ENCODE measurements at places on chromosomes 5 and 9.

DNA sequence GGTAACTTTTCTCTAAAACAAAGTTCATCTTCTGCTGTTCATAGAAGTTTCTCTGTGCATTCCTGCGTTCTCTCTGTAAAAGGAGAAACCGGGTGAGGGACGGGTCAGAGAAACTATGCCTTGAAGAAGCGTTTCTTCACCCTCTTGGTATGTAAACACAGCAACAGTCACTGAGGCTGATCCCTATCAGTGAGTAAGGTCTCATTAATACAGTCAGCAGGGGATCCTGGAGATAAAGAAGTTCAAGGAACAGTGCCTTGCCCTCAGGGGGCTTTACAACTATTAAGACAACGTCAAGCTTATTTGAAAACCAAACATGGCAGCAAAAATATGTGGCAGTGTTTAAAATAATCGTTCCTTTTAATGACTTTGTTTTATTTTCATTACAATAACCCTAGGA lies 202.9 kb upstream of the IL12B start:
- H3K36me3 ChIP-seq, result no peaks in the 10 kb centered on the region
- no peaks in the 10 kb centered on the region for H3K27me3 ChIP-seq
- H3K4me1 ChIP-seq, result no peaks in the 10 kb centered on the region

- peaks cover 10% of the 10 kb centered on the region for H3K36me3 ChIP-seq
- DNase-seq, result no peak
- peaks cover 63% of the 10 kb centered on the region for H3K4me1 ChIP-seq
- no peak overlapping the region for H3K27ac ChIP-seq
- H3K27me3 ChIP-seq, result peaks cover 4% of the 10 kb centered on the region
Observed at GRCh38 chr9:84679571-84679970, 10.0 kb downstream of the NTRK2 start.

DNA sequence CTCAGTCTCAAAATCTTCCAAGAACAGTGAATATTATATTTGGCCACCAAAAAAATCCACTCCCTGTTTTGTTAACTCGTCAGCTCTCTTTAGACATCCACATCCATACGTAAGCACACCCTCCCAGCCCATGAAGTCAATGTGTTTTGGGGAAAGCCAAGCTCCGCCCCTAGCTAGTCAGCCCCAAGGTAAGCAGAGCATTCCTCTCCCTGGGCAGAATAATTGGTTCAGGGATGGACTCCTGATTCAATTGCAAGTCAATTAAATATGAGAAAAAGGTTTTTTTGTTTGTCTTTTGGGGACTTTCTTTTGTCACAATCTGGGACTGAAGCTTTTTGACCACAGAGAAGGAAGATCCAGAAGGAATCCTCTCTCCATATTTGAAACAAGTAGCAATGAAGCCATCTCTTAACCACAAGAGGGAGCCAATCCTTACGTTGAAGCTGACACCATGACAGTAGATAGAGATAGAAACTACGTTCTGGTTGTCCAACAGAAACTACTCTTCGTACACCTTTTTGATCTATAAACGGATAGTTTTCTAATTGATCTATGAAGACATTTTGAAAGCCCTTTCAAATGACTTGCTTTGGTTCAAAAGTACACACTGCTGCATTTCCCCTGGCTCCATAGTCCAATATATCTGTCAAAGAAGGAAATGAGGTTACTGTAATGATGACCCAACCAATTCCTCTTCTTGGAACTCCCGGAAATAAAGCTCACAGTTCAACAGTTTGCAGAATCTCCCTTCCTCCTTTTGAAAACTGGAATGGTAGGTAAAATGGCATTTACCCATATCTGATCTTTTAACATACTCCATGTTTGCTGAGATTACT lies 166.4 kb downstream of the TLE1 start:
- H3K36me3 ChIP-seq, result no peaks in the 10 kb centered on the region
- peaks cover 30% of the 10 kb centered on the region for H3K4me1 ChIP-seq
- no peak overlapping the region for H3K27ac ChIP-seq
- peaks cover 7% of the 10 kb centered on the region for H3K27me3 ChIP-seq

GRCh38 chr5:170523142-170523551 lies 19.3 kb downstream of the KCNIP1 start:
- no peak for DNase-seq
- peaks cover 20% of the 10 kb centered on the region for H3K4me1 ChIP-seq
- no peak overlapping the region for H3K27ac ChIP-seq
- H3K4me3 ChIP-seq, result no peak overlapping the region
- no peaks in the 10 kb centered on the region for H3K36me3 ChIP-seq

DNA sequence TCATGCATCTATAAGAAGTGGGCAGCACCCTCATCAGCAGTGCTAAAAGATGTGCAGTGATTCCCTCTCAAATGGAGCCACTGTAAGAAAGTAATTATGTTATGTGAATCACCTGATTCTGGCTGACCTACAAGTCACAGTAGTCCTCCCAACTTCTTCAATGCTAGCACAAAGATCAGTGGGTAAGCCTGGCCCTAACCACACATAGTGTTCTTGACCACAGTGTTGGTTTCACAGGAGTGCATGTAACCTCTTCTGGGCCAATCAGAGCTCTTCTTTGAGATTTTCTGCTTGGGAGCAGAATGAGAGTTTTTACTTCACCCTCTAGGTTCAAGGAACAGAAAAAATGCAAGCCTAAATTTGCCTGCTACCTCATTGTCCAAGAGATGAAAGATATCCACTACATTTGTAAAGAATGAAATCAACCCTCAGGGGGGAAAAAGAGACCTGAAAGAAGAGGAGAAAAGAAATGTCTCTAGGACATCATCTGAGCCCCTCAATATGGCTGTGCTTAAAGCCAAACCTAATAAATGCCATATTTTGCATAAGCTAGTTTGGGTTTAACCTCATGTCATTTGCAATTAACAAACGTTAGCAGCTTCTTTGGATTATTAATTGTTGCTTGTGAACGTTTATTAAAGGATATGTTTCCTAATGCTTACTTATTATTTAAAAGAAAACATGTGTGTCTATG lies 65.3 kb upstream of the ADRB2 start:
- no peaks in the 10 kb centered on the region for H3K36me3 ChIP-seq
- H3K4me1 ChIP-seq, result no peaks in the 10 kb centered on the region
- no peak overlapping the region for H3K27ac ChIP-seq
- peaks cover 10% of the 10 kb centered on the region for H3K27me3 ChIP-seq
- DNase-seq, result no peak

GRCh38 chr9:91720751-91721705 lies 229.0 kb downstream of the ROR2 start:
- H3K4me3 ChIP-seq, result no peak overlapping the region
- peaks cover 40% of the 10 kb centered on the region for H3K36me3 ChIP-seq
- no peak for DNase-seq
- peaks cover 3% of the 10 kb centered on the region for H3K27me3 ChIP-seq
- peak overlapping the region; percentile 64 for H3K27ac ChIP-seq

DNA sequence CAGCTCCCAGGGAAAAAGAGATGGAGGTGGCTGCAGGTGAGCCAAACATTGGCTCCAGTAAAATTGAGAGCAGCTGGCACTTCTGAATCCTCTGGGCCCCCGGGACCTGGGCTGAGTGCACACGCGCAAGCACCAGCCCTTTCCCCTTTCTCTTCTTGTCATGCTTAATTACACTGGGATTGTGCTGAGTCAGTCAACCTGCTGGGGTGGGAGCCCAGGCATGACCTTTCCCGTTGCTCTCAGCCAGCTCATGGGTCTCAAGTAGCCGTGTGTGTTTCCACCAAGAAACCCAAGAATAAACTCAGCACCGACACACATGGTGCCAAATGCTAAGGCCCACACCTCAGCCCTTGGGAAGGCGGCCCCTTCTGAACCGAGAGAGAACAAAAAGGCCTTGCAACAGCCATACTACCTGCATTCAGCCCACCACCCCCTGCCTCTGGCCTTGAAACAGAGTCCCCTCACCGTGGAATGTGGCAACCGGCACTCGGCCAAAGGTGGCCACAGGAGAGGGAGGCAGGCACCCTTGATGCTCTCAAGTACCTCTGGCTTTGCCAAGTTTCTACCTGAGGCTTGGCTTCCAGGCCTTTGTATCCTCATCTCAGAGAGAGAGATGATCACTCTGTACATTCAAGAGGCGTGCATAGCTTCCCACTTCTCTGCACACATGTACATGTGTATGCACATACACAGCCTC lies 28.1 kb downstream of the SLIT3 start:
- peak; percentile 48 for DNase-seq
- peaks cover 14% of the 10 kb centered on the region for H3K36me3 ChIP-seq
- H3K27ac ChIP-seq, result peak overlapping the region; percentile 85
- peaks cover 7% of the 10 kb centered on the region for H3K27me3 ChIP-seq
- H3K4me3 ChIP-seq, result peak overlapping the region; percentile 24
- H3K4me1 ChIP-seq, result peaks cover 32% of the 10 kb centered on the region

All from nephron progenitor cell (in vitro differentiated cells).